ENCODE measurements at places on chromosomes 16 and 17. TPM values are rescaled to one million over a fixed set of nuclear protein-coding genes. Genes with fewer than 3 reads are reported as not detected.

CD19 gene
- not detected for total RNA-seq

CDRT4 gene
- 8.9 TPM for total RNA-seq

CHST5 gene
- 0.29 TPM for total RNA-seq

CALB2 gene
- total RNA-seq: 0.47 TPM

C16orf74 gene
- 71.0 TPM for total RNA-seq

GAN gene
- 5.8 TPM for total RNA-seq

KLHL11 gene
- total RNA-seq: 16.5 TPM

GGNBP2 gene
- total RNA-seq: 40.5 TPM

NAE1 gene
- total RNA-seq: 55.1 TPM

CNGB1 gene
- total RNA-seq: 0.04 TPM

HS3ST3B1 gene
- total RNA-seq: 0.33 TPM

NGFR gene
- not detected for total RNA-seq

USP6 gene
- total RNA-seq: not detected

All from PC-3 (cell line).